PC-9 (cell line): ENCODE measurements at places on chromosomes 6 and 20.
A peak's percentile ranks its signal among the peaks of the same experiment; 100 is the strongest.

GRCh38 chr6:54043360-54043759 lies 67.9 kb upstream of the MLIP start:
- no peak for DNase-seq

GRCh38 chr20:36235892-36236785 lies at the start of gene AAR2:
Gene AAR2, plus strand, starts transcription at chr20:36236478. Its CDS starts 3,391 bp downstream, at chr20:36239869.
- DNase-seq: peak; percentile 81

DNA sequence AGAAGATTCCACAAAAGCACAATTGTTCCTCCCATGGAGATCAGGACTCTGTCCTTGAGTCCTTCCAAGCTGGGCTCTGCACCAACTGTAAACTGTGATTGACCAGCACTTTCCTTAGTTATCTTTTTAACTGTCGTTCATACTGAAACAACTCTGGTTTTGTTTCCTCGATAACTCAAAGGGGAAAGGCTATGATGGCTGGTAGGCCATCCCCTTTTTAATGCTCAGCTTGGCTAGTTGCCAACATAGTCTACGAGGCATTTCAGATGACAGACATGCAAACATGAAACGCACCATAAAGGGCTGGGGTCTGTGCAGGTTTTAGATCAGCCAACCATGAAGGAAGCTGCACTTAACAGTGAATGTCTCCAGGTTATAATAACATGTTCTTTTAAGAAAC lies 497.1 kb upstream of the ARID1B start:
- DNase-seq: no peak

DNA sequence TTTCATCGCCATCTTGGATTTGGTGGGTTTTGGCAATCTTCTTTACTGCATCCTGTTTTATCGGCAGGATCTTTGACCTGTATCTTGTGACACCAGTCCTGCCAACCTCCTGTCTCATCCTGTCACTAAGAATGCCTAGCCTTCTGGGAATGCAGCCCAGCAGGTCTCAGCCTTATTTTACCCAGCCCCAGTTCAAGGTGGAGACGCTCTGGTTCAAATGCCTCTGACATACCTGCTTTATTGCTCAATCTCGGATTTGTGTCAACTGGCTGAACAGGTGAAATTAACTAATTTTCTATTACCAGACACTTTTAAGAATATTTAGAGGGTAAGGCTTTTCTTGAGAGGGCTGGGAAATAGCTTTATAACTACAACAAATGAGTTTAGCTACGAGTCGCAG lies 102.5 kb downstream of the SASH1 start:
- DNase-seq: peak; percentile 67

DNA sequence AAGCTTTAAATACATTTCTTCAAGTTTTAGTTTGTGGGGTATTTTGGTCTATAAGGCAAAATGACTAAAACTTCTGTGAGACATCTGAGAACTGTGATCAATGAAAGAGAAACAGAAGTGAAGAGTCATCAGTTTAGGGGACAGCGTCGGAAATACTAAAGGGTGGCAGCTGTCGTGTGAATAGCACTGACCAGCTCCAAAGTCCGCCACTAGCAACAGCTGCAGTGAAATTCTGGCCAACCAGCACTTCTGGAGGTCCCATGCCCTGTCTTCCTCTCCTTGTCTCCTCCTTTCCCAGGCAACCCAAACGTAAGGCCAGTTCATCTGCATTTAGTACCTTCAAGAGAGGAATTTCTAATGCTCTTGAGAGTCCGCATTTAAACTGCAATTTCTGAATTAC lies 87.5 kb downstream of the DACT2 start:
- no peak for DNase-seq

GRCh38 chr6:145898376-145898775 lies 65.8 kb downstream of the SHPRH start:
- DNase-seq: peak; percentile 34

GRCh38 chr6:23851522-23851921 lies 274.5 kb upstream of the NRSN1 start:
- no peak for DNase-seq

GRCh38 chr20:37311710-37312355 lies 22.4 kb downstream of the MANBAL start:
- no peak for DNase-seq

DNA sequence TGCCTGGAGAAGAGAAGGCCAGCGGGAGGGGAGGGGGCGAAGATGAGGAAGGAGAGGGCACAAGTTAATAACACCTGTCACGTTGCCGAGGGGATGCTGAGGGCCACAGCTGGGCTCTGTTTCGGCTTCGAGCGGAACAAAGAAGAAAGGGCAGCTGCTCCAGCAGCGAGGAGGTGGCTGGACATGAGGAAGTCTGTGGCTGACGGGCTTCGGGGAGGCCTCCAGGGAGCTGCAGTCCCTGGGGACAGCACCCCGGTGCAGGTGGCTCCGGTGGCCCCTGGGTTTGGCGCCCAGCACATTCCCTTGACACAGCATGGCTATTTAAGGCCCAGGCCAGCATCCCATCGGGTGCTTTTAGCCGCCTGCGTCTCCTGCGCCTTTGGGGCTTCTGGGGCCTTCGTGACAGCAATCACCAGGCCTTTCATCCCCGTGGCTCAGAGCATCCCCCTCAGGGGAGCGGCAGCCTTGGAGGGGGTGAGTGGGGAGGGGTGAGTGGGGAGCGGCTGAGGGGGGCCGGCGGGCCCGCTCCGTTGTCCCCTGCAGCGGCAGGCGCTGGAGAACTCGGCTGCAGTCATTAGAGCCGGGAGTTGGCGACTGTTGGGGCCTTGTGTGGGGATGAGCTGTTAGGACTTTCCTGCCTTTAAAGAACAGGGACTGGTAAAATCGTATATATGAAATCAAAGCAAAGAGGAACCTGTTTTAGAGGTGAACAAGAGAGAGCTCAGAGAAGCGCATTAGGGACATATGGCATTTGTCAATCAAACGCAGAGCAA lies 99.0 kb downstream of the TMEM242 start:
- DNase-seq: no peak

- peak; percentile 41 for DNase-seq
Observed at GRCh38 chr6:128350416-128351254, 169.8 kb downstream of the PTPRK start.

DNA sequence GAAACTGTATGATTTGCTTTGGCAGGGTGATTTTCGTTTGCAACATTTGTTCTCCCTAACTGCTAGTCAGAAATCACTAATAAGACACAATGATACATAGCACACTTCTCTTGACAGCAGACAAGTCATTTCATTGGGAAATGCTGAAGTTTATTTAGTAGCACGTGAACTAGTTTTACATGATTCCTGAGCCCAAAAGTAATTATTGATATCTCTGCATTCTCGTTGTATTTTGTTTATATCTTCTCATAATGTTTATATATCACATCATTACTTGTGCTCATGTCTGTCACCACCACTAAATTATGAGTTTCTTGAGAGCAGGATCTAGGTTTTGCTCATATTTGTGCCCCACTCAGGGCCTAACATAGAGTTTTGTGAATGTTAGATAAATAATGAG lies 151.7 kb downstream of the KIF6 start:
- no peak for DNase-seq

DNA sequence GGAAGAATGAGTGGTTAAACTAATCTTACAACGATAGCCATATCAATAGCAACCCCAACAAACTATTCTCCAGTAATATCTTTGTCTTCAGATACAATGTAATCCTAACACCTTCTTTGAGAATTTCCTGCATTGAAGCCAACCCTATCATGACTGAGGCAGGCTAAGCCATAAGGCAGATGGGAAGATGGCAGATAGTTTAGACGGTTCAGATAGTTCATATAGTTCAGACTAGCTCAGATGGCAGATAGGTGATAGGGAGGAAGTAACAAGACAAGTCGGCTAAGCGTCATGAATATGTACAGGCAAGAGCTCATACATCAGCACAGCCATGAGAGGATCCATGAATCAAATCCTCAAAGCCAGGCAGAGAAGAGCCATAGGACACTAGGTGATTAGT lies 39.1 kb upstream of the BEND6 start:
- no peak for DNase-seq

DNA sequence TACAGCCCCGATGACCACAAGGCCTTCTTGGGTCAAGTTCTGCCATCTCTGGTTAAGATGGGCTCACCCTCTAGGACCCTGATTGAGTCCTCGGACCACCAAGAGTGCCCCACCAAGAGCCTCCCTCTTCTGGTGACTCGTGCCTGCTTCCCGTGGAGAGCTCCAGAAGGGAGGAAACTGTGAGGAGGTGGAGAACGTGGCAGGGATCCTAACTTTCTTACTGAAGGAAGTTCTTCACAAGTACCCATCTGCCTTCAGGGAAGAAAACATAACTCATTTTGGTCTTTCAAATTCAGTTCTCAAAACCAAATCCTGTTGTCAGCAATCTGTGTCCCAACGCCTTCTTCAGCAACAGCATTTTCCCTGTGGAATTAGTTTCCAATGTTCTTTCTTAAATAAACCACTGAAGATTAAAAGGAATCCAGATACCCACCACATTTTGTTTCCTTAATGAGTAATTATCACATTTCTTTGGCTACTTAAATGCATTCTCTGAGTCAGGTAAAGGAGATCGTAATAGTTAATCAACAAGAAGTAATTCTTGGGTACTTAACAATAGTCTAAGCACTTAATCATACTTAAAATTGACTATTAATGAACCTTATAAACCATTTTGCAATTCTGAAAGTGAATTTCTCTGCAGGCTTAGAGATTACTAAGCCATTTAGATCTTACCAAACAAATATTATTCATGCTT lies 185.8 kb upstream of the SGK1 start:
- no peak for DNase-seq

- no peak for DNase-seq
Observed at GRCh38 chr6:1118287-1118647, 193.6 kb upstream of the FOXQ1 start.

- DNase-seq: no peak
Observed at GRCh38 chr20:9025643-9026042, 43.2 kb upstream of the PLCB4 start.

DNA sequence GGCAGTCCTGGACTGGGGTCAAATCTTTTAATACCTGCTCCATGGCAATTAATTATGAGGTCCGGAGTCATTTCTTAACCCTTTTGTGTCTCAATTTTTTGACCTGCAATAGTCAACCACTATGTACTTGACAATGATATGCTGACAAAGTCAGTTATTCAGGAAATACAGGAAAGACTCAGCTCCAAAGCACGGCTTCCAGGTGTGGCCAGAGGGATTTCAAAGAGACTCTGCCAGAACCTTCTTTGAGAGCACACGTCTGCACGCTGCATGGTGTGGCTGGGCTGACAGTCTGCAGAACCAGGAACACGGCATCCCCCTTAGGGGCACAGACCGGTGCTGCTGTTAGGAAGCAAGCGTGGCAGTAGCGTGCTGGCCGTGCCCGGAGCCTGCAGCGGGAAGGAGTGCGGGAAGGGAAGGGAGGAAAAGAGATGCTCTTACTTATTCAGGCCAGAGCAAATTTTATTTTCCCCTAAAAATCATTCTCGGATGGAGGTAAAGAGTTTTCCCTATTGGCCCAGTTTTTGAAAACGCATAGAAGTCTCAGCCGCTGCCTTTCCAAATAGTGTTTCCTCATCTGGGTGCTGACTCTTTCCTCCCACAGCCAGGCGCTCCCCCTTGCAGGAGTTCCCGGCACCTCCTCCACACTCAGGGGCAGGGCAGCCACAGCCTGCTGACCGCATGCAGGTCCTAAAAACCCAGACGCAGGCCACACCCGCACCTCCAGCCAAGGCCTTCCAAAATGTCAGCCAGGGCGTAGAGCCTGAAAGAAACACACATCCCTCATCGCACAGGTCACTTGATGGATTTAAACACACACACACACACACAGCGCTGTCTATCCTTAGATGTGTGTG lies 187.4 kb upstream of the SNX9 start:
- DNase-seq: no peak

DNA sequence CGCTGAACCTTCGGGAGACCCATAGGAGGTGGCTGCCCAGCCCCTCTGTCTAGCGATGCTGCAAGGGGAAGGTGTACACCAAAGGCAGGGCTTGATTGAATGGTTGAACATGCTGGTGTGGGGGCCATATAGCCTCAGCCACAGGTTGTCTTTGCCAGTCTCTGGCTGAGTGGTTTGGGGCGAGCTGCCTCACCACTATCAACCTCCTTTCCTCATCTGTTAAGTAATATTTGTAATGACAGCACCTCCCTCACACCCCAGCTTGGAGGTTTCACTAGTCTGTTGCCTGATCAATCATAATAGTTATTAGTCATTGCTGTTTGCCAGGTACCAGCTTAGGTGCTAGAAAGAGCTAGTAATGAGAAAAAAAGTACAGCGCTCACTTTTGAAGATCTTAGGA lies 11.8 kb upstream of the ZNF831 start:
- no peak for DNase-seq
